ENCODE measurements at places on chromosomes 5 and 9. TPM values are rescaled to one million over a fixed set of nuclear protein-coding genes. Genes with fewer than 3 reads are reported as not detected.

The HSPB3 gene
- not detected for polyA plus RNA-seq

- no peak for DNase-seq
These were observed 1000.2 kb downstream of the NR2F1-AS1 start for GRCh38 chr5:92580814-92581213.

GRCh38 chr5:136712628-136713027 lies 347.3 kb upstream of the TRPC7 start:
- DNase-seq = no peak

The ROPN1L gene
- polyA plus RNA-seq = 1.3 TPM

DNA sequence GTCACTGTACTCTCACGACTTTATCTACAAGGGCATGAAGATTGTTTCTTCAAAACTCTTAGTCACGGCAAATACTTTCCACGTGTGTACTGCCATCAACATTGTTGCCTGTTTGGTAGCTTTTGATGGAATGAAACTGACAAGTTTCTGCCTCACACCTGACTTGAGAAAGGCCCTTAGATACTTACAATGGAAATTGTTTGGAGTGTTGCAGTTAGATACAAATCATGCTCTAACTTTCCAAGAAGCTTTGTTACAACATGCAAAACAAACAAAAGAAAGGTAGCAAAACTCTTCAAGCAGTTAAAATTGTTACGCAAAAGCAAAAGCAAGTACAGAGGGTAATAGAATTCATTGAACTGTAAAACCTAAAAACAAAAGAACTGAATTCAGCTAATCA lies 91.1 kb upstream of the TLE4 start:
- no peak for DNase-seq

DNA sequence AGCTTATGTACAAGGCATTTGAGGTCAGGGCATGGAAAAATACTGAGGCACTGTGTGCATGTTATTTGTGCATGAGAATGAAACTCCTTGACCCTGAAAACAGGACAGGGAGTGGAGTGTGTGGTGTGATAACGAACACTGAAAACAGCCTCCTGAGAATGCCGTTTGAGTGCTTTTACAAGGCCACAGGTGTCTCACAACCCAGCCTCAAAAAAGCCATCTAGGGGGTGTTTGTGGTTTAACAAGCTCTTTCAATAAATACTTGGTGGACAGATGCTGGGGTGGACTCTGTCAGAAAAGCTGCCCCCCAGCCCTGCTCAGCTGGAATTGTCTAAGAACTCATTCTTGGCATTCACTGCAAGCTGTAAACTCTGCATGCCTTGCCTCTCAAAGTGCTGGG lies 94.0 kb upstream of the SLC25A48 start:
- DNase-seq = no peak

The PCDHA3 gene
- polyA plus RNA-seq = 1.0 TPM

- no peak for DNase-seq
These were observed 8.1 kb downstream of the ARL15 start for GRCh38 chr5:54302267-54302687.

DNA sequence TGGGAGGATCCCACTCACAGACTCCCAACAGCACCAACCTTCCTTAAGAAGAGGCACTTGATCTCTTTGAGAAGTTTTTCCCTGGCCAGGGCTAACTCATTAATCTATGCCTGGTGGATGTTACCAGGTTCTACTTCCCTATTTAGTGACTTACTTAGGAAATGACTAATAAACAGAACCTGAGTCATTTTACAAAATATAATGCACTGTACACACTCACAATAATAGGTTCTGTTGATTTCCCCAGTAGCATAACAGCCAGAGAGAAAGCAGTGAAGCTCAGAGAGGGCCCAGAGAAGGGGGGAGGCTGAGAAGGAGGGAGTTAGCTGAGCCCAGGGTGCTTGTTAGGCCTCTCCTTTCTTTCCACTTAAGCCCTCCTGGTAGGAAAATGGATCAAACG lies 27.1 kb downstream of the FRMD3 start:
- DNase-seq = no peak

DNA sequence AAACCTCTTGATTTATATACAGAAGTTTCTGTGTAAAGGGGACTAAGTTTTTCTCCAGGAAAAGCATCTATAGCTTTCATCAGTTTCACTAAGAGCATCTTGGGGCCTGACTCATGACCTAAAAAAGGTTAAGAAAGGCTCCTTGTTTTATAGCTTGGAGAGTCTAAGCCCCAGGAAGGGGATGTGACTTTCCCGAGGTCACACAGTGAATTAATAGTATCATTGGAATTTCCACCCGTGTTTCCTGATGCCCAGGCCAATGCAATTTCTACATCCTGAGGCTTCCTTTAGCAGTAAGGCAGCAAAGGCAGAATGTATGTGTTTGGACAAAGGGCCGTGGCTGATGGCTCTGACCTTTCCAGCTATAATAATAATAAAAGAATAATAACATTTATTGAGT lies 8.6 kb downstream of the MORN5 start:
- DNase-seq = no peak

DNA sequence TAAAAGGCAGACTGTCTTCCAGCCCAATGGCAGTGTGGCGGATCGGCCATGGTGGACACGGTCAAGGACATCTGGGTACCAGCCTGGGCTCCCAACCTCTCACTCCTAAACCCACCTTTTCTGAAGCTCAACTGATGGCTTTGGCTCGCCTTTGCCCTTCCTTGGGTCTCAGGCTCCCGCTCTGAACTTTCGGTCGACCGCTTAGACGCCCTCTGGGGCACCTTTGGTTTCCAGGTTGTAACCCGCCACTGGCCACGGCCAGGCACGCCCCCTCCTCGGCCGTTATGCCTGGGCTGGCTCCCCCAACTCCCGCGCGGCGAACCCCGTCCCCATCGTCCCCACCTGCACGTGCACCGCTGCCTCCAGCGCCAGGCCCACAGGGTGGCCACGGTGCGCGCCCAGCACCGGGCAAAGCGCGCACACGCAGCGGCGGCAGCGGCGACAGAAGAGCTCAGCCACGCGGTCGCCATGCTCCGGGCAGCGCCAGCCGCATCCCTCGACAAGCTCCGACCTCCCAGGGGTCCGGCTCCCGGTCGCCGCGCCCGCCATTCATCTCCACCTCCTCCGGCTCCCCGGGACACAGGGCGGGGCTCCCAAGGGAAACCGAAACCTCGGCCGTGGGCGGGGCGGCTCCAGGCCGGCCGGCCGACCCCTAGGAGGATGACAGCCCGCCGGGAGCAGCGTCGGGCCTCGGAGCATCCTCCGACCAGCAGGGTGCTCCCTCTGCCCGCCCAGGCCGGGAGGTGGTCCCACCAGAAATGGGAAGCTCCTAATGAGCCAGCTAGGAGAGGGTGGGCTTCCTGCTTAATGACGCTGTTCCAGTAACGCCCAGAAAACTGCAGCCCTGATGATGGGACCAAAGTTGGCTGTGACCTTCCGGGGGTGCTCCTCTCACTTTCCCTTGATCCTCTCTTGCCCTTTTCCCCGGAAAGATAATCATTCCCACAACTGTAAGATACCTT lies at the start of gene TRIM14:
TSS of gene TRIM14 (minus strand) at position 583 of the 962 bp plus-strand sequence. CDS start at position 549, 34 bp downstream.
- DNase-seq = peak; percentile 47

The TCERG1 gene
- polyA plus RNA-seq = 49.1 TPM

DNA sequence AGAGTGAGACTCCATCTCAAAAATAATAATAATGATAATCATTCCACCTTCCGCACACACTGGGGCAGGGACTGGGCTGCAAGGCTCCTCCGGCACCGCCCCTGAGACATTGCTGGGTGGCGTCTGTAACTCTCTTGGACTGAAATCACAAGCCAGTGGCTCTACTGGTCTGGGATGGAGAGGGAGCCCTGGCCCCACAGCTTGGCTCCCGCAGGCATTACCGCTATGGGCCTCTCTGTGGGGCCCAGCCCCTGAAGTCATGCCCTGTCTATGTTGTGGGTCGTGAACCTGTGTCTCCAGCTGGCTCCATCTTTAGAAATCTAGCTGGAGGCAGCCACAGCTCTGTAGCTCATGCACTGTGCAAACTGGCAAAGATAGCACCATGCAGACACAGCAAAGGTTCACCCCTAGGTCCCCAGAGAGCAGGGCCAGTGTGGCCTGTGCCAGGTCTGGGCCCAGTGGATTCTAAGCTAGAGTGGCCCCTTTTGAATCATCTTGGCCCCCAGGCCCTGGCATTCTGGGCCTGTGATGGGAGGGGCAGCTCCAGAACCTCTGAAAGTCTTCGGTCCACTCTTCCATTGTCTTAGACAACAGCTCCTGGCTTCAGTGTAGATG lies 36.1 kb upstream of the COL5A1 start:
- DNase-seq = no peak

DNA sequence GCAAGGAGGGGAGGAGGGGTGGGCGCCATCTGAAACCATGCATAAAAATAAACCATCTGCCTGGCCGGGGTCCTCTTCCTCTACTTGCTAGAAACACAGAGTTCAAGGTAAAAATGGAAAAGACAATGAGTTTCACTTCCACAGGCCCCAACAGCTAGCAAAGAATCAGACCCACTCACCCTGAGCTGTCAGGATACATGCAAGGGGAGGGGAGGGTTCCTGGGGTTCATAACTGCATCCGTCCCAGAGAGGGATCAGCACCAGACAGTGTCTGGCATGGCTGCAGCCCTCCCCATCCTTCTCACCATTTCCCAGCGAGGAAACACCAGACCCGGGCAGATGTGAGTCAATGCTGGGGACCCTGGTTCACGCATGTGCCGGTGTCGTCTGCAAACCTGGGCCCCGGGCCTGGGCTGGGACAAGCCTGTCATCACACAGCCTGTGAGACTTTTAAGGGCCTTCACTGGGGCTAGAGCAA lies 55.4 kb downstream of the SEMA4D start:
- no peak for DNase-seq

- peak; percentile 13 for DNase-seq
These were observed 37.9 kb downstream of the LMNB1 start for GRCh38 chr5:126814721-126815404.

The WHRN gene
- 2.7 TPM for polyA plus RNA-seq

- DNase-seq = no peak
These were observed 161.0 kb upstream of the ZNF618 start for GRCh38 chr9:113715086-113715485.

The IL4 gene
- polyA plus RNA-seq = not detected

GRCh38 chr5:109378095-109378494 lies 31.7 kb downstream of the PJA2 start:
- no peak for DNase-seq

- no peak for DNase-seq
These were observed 839.9 kb downstream of the MAT2B start for GRCh38 chr5:164345173-164345849.

The PRUNE2 gene
- polyA plus RNA-seq = not detected

- no peak for DNase-seq
These were observed 47.5 kb upstream of the ADRB2 start for GRCh38 chr5:148778882-148779281.

DNA sequence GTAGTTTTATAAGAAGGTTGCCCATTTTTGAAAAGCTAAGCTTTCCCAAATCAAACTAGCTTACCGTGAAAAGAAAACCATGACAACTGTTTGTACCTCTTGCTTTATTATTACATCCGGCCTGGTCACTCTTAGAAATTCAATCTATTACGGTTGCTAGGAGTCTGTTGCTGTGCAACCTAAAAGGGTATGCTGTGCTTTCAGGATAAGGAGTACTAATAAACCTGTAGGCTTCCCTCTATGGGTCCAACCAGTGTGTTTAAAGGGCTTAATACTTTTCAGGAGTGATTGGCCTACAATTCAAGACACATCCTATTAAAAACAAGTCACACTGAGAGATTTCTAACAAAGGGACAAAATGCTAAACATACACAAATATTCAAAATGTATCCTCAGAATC lies 27.1 kb downstream of the RFX3 start:
- DNase-seq = no peak

The GABRB2 gene
- polyA plus RNA-seq = not detected

- DNase-seq = no peak
These were observed 317.8 kb downstream of the PRDM9 start for GRCh38 chr5:23825196-23825595.

The PSMD5 gene
- polyA plus RNA-seq = 34.6 TPM

GRCh38 chr5:123976379-123977033 lies 464.5 kb downstream of the CSNK1G3 start:
- DNase-seq = no peak

- DNase-seq = no peak
These were observed 3.5 kb downstream of the EEIG1 start for GRCh38 chr9:127977009-127977883.

GRCh38 chr5:82723168-82723567 lies 354.0 kb downstream of the TMEM167A start:
- DNase-seq = no peak

- no peak for DNase-seq
These were observed 30.6 kb downstream of the NOTCH1 start for GRCh38 chr9:136515276-136515675.

- peak; percentile 93 for DNase-seq
These were observed 2.8 kb upstream of the EFNA5 start for GRCh38 chr5:107673368-107674136.

- DNase-seq = peak; percentile 40
These were observed at the start of gene VCAN for GRCh38 chr5:83471405-83472212. Gene VCAN, plus strand, starts transcription at chr5:83471744. Its CDS starts 11,775 bp downstream, at chr5:83483519.

GRCh38 chr5:35470866-35471265 lies 146.8 kb upstream of the SPEF2 start:
- no peak for DNase-seq

DNA sequence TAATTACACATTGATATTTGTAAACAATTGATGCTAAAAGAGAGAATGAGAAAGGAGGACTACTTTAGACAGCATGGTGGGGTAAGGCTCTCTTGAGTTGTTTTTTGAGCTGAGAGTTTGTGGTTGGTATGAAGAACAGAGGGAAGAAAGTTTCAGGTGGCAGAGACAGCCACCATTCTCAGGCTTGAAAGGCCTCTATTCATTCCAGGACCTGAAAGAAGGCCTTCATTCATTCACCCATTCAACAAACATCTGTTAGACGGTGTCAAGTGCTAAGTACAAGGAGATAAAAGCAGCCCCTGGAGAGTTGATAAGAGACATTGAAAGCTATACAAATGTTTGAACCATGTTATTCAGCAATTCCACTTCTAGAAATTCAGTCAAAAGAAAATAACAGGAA lies 21.7 kb upstream of the ADAM19 start:
- no peak for DNase-seq

The CARD9 gene
- 0.94 TPM for polyA plus RNA-seq

- no peak for DNase-seq
These were observed 41.3 kb upstream of the GRHPR start for GRCh38 chr9:37381094-37381741.

GRCh38 chr5:132658381-132659302 lies 669 bp downstream of the IL13 start:
- DNase-seq = no peak

The CRHBP gene
- polyA plus RNA-seq = not detected

The TMED9 gene
- polyA plus RNA-seq = 239 TPM
